Stimulated activated CD4-positive, alpha-beta T cell treated with anti-CD3 and anti-CD28 coated beads, Interleukin-1b, Interleukin-23, amount 100 ng/mL, for 48 hours (primary cell): ENCODE measurements at places on chromosomes 3 and 15.

DNA sequence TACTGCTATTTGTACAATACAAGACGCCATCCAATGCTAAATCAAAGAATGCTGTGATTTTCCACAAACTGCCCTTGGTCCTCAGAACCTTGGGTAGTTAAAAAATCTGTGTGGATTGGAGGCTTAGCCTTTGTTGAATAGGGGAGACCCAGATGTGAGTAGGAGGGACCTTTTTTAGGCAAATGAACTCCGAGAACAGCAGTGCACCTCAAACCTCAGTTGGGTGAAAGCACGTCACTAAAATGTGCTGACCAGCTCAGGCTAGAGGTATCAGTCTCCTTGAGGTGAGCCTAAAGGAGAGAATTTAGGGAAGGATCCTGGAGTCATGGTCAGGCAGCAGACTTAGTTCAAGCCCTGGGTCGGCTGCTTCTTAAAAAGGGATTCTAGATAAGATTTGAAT, 200.7 kb downstream of the SOX2 start:
- DNase-seq: no peak

- DNase-seq: no peak
Measured at GRCh38 chr15:37361621-37362020, 261.3 kb upstream of the MEIS2 start.

GRCh38 chr3:66518126-66518525, 17.3 kb upstream of the LRIG1 start:
- DNase-seq: no peak

DNA sequence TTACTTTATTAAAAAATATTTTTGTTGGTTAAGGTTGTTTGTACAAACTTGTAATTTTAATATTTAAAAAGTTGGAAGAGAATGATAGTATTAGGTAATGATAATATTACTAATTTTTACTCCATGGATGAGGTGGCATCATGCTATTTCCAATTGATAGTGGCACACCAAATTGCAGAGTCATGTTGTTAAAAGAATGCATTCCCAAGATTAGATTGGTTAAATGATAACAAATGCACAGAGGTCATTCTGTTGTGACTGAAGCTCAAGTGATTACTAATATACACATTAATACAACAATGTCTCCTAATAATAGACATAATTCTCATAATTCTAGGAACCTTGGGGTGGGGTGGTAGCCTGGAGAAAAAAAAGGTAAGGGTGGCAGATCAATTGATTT, 73.2 kb upstream of the ZBED2 start:
- DNase-seq: no peak

DNA sequence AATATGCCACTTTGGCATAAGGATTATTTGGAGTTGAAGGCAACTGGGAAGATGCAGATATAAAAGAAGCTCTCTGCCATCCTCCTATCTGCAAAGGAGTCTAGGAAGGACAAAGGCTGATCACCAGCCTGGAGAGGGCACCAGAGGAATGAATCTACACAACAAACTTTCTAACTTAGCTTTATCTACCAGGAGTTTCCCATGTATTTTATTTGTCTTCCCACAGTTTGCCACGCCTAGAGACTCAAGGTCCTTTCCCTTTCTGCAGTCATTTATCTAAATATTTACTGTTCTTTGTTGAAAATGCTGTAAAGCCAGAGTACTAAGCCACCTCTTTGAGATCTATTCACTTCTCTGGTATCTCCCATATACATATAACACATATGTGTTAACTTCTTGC, 32.2 kb downstream of the GPR176 start:
- no peak for DNase-seq

GRCh38 chr3:141065258-141065657, 14.1 kb downstream of the SPSB4 start:
- no peak for DNase-seq

GRCh38 chr3:135240426-135240825, 445.4 kb downstream of the EPHB1 start:
- DNase-seq: no peak

- DNase-seq: no peak
Measured at GRCh38 chr3:107987036-107987939, 103.5 kb downstream of the CD47 start.

GRCh38 chr3:73609655-73610054, 15.1 kb downstream of the PDZRN3 start:
- DNase-seq: no peak

DNA sequence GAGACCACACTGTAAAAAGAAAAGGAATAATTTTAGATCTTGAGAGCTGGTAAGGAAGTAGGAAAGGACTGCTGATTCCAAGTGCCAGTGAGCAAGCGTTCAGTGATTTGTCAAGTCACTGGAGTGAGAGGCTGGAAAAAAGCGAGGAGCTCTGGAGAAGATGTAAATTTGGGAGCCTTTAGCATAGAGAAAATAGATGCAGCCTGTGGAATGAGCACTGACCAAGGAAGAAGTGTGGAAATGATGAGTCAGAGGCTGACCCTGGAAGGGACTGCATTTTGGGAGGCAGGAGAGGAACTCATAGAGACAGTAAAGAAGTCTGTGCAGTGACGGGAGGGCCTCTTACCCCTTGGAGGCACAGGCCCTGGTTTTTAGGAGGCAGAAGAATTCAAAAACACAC, 17.1 kb upstream of the ABTB1 start:
- no peak for DNase-seq

DNA sequence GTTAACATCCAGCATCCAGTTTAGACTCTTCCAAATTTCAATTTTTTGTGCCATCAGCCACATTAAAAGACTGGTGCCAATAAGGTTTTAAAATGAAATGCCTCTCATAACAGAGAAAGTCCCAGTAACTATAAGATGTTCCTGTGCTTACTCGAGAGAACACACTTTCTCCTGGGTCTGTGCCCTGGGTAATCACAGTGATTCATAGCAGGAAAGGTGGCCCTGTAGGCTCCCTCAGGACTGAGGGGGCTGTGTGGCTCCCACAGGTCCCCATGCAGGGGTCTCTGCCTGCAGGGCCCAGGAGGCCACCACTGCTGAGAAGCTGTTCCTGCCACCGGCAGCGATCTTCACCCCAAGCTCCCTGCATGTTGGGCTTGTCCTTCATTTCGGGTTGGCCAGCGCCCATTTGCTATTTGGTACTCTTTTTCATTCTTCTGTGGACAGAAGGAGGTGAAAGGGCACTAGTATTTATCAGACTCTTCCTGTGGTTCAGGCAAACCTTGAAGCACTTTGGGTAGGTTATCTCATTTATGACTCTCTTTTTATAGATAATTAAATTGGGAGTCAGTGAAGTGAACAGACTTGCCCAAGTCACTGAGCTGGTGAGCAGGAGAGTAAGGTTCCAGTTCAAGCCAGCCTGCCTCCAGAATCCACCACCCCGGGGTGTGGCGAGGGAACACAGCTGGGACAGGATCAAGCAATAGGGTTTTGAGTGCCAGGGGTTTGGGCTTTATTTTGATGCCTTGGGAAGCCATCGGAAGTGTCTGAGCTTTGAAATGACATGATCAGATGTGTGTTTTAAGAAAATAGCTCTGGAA, 44.2 kb upstream of the PLXNA1 start:
- DNase-seq: no peak

- no peak for DNase-seq
Measured at GRCh38 chr3:59317386-59317785, 267.6 kb upstream of the CFAP20DC start.

DNA sequence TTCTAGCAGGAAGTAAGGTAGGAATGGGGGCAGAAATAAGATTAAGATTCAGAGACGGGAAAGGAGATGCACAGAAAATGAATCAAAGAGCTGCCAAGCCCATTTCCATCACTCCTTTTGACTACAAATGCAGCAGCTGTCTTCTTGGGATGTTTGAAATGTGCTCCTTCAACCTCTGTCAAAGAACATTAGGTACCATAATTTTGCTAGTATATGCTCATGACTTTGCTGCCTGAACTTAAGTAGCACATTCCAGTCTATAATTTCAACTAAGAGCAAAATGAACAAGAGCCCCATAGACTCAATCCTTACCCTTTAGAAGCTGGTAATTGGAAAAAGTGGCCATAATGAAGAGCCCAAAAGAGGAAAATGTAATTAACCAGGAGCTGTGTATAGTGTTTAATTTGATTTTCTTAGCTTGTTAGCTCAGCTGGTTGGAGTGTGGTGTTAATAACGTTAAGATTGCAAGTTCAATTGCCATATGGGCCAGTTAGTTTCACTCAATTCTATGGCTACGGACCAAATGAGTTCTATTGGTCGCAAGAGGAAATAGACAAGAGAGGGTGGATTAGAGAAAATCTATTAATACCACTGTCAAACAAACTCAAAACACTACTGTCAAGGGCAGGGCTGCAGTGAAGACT, 349.9 kb downstream of the ZBBX start:
- no peak for DNase-seq

DNA sequence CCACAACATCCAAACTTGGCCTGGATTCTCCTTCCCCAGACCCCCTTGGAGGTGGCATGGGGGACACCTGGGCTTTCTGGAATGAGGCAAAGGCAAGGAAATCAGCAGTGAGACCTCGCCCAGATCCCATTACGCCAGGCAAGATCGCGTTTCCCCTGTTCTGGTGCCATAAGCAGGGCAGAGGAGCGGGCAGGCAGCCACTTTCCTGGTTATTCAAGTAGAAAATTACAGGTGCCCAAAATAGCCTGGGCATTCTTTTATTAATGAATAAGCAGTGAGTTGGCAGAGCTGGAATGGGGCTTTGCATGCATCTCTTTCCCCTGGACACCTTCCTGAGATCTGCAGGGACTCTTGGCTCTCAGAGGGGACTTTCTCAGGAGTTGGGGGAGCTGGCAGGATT, 31.5 kb upstream of the FAM107A start:
- DNase-seq: no peak

DNA sequence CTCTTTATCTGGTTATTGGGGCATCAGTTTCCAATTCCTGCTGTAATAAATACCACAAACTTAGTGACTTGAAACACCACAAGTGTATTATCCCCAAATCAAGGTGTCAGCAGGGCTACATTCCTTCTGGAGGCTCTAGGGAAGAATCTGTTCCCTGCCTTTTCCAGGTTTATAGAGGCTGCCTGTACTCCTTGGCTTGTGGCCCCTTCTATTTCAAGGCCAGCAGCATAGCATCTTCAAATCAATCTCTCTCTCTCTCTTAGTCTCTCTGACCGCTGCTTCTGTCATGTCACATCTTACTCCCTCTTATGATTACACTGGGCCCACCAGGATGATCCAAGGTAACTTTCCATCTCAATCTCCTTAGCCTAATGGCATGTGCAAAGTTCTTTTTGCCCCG, 44.9 kb upstream of the CA12 start:
- no peak for DNase-seq

- no peak for DNase-seq
Measured at GRCh38 chr3:57068437-57069089, 8.1 kb downstream of the SPATA12 start.

DNA sequence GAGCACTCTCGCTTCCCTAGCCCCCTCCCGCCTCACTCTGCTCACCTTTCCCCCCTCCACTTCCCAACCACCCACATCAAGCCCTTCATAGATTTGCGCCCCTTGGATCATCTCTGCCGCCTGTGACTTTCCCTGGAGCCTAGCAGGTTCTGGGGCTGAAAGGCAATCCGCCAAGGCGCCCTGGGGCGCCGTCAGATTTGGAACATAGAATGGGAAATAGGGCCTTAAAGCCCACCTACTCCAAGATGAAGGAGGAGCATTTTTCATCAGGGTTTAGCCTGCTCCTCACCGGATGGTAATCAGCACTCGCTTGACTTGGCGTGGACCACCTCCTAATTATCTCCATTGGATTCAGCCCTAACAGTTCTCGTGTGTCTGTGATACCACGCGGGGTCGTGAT, 1.3 kb downstream of the CPNE4 start:
- DNase-seq: no peak

GRCh38 chr3:138919325-138919724, 27.6 kb downstream of the FOXL2 start:
- DNase-seq: no peak

DNA sequence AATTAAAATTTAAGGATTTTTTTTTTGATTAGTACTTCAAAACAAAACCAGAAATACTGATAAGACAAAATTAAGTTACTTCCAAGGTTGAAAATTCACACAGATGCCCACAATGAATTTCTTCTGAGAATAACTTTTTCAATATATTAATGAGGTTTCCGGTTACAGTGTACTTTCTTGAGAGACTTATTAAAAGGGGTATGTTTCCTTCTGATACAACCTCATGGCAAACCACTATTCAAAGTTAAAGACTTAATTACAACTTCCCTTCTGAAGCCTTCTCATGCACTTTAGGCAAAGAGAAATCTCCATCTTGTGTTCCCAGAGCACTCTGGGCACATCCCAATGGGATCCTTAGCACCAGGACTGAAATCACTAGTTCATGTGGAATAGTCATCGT, 36.2 kb downstream of the MTHFS start:
- DNase-seq: no peak

DNA sequence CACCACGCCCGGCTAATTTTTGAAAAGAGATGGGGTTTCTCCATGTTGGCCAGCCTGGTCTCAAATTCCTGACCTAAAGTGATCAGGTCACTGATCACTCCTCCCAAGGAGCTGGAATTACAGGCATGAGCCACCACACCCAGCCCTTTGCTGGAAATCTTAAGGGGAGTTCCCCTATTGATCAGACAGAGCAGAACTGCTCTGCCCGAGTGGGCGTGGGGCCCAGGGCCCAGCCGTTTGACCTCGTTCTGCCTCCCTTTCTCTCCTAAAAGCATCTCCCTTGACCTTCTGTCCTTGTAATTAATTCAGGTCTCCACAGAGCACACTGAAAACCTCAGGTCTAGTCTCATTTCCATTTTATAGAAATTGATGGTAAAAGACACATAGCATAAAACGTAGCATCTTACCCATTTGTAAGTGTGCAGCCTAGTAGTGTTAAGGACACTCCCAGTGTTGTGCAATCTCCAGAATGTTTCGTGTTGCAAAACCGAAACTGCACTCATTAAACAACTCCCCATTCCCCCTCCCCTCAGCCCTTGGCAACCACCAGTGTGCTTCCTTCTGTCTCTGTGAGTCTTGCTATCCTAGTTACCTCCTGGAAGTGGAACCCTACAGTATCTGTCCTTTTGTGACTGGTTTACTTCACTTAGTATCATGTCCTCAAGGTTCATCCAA, 89.3 kb downstream of the SLCO3A1 start:
- DNase-seq: peak; percentile 27

GRCh38 chr3:131009698-131010097, 16.9 kb downstream of the ASTE1 start:
- DNase-seq: no peak

- no peak for DNase-seq
Measured at GRCh38 chr3:177567833-177568232, 370.6 kb upstream of the TBL1XR1 start.

GRCh38 chr3:150605998-150606641, 3.0 kb downstream of the SELENOT start:
- no peak for DNase-seq

DNA sequence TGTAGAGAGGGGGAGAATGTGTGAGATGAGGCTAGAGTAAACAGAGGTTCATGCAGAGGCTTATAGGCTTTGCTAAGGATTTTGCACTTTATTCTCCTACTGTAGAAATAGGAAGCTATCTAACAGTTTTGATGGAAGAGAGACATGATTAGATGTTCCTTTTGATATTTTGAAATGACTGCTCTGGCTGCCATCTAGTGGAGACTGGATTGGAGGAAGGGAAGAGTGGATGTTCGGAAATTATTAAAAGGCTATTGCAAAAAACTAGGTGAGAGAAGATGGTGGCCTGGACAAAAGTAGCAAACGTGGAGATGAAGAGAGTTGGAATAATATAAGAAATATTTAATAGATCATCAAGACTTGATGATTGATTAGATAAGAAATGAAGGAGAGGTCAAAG, 42.2 kb downstream of the SYN2 start:
- DNase-seq: no peak
